CD4-positive, alpha-beta T cell (primary cell): ENCODE measurements at places on chromosomes 6 and 20.

DNA sequence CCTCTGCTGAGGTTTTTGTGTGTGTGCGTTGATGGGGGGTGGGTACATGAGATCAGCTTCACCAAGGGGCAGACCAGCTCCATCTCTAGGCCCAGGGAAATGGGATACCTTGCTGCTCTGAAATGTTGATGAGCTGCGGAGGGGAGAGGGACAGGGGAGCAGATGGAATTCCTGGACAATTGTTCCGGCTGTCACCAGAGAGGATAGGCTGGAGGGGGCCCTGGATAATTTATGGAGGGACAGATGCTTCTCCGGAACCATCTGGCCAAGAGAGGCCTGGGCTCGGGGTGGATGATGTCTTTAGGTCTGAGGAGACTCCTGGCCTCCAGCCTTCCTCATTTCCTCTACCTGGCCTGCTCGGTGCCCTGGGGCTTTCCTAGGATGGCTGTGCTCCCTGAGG is 1.9 kb upstream of the TJAP1 start:
- no peak for DNase-seq

- DNase-seq: no peak
Measured at GRCh38 chr6:3379482-3380060, 77.3 kb downstream of the SLC22A23 start.

GRCh38 chr6:158293122-158293521 is 19.1 kb upstream of the TULP4 start:
- DNase-seq: no peak

DNA sequence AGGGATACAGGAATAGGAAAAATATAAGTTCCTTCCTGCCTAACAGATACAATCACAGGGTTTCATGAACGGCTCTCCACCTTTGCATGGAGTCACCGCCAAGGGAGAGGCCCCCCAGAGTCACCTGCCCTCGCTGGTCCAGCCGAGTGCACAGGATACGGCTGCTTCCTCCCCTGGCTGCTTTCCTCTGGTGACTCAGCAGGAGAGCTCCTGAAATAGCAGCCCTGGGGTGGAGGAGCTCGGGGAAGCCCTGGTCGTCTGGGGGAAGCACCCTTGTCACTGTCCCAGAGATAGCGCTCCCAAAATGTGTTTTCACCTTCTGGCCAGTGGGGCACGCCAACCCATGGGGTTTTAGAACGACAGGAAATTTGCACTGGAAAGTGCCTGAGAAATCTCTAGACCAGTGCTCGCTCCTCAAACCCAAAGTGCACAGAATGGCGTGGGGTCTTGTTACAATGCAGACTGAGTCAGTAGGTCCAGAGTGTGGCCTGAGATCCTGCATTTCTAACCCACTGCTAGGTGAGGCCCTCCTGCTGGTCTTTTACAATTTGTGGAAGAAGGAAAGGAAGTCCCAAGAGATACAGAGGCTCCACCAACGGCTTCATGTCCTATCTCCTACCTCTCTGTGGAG is 35.9 kb upstream of the FAM50B start:
- DNase-seq: peak; percentile 16

- no peak for DNase-seq
Measured at GRCh38 chr6:25035174-25035511, 99.4 kb upstream of the RIPOR2 start.

GRCh38 chr20:50248104-50248641 is 57.5 kb downstream of the CEBPB start:
- no peak for DNase-seq

DNA sequence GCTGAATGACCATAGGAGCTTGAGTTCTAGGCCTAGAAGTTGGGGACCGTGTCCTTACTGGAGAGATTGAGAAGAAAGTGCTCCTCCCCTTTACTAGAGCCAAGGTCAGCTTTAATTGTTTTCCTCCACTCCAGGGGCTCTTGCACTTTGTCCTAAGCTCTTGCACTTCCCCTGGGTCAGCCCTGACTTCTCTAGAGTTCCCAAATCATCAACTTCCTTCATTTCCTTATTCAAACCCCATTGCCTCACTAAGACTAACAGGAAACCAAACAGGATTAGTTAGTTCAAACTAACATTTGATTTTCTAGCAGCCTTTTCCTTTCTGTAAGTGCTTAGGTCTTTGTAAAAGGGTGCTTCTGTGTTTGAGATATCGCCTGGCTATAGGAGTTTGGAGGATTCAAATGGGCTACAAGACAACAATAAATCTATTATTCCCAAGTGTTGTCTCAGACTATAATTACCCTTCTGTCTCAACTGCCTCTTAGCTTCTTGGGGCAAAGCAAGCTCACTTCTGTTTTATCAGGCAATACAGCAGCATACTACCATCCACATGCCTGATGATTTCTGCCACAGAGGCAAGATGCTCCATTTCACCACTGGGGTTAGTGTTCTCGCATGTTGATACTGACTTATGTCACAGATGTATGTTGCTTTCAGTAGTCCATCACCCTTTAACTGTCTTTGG is 12.8 kb upstream of the DTNBP1 start:
- no peak for DNase-seq

- no peak for DNase-seq
Measured at GRCh38 chr6:167079853-167080297, 43.0 kb upstream of the CCR6 start.

- no peak for DNase-seq
Measured at GRCh38 chr6:10000551-10000950, 414.3 kb downstream of the TFAP2A start.

- DNase-seq: no peak
Measured at GRCh38 chr6:169779092-169779815, 27.8 kb downstream of the ERMARD start.

DNA sequence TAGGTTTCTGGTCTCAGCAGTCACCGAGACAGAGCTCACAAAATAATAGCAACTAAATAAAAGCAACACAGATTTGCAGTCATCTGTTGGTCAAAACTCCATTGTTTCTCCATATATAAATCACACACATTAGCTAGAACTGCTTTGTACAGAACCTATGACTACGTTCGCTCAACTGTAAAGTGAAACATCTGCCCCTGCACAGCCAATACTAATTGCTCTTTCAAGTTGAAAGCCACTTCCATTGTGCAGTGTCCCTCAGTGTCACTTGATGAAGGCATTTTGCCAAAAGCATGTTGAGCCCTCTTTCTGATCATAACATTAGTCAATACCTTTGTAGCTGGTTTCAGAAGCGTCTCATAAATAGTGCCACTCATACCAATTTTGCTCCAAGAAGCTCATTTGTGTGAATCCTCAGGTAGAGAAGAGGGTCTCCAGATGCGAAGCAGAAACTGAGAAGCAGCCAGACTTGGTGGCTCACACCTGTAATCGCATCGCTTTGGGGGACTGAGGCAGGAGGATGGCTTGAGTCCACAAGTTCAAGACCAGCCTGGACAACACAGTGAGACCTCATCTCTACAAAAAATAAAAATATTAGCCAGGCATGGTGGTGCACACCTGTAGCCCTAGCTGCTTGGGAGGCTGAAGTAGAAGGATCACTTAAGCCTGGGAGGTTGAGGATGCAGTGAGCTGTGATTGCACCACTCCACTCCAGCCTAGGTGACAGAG is 68.9 kb downstream of the PERP start:
- no peak for DNase-seq

GRCh38 chr20:13930281-13930680 is 60.1 kb downstream of the SEL1L2 start:
- no peak for DNase-seq

DNA sequence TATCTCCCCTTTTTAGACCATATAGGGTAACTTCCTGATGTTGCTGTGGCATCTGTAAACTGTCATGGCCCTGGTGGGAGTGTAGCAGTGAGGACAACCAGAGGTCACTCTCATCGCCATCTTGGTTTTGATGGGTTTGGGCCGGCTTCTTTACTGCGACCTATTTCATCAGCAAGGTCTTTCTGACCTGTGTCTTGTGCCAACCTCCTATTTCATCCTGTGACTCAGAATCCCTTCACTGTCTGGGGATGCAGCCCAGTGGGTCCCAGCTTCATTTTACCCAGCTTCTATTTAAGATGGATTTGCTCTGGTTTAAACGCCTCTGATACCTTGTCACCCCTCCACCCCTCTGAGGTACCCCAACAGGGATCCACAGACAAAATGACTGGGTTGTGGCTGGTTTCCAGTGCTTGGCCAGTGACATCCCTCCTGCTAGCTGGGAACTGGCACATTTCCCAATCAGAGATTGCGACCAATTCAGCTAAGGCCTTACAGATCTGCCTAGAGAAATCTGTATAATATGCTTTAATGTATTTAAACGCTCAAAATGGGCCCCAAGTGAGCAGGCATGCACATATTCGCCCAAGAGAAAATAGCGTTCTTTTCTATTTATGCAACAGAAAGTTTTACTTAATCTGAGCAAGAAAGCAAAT is 315.6 kb upstream of the QKI start:
- DNase-seq: no peak

DNA sequence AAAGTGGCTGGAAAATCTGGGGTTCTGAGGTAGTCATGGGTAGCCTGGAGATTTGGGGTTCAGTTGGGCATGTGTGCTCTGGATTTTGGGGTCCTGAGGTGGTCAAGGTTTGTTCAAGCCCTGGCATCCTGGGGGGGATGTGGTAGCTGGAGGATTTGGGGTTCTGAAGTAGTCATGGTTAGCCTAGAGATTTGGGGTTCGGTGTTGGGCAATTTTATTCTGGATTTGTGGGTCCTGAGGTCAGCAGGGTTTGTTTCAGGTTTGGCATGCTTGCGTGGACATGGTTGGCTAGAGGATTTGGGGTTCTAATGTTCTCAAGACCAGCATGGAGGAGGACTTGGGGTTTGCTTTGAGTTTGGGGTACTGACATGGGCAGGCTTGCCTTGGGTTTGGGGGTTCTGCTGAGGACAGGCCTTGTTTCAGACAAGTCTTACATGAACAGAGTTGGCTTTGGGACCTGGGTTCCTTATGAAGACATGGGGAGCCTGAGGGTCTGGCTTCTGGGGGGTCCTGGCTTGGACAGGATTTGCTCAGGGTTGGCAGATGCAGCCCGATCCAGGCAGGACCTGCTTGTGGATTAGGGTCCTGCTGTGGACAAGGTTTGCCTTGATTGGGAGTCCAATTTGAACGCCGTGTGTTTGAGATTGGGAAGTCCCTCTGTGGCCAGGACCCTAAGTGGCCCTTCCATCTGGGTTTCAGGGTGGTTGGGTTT is 906 bp downstream of the ANKRD60 start:
- no peak for DNase-seq

DNA sequence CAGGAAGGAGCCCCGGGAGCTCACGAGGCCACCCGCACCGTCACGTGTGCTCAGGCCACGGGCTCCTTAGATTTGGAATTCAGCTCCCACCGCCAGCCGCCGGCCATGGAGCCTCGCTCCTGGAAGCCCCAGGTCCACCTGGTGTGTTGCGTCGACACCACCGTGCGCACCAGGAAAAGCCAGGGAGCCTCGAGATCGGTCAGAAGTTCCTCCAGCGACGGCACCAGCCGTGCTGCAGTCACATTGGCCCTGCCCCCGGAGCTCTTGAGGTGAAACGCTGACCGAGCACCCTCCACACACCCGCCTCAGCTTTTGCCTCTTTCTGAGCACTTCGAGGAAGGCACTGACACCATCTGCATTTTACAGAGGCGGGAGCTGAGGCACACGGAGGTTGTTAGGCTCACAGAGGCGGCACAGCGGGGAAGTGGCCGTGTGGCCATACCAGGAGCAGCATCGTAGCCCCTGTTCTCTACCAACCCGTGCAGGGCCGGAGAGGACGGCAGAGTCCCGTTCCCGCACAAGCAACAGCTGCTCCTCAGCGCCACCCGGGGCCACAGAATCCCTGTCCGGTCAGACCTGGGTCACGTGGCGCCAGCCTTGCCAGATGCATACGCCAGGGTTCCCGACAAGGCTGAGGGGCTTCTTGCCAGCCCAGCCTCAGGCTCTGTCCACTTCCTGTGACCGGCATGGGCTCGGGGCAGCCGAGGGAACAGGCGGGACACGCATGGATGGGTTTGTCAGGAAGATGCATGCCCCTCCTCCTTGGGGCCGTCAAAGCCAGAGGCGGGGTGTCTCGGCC is 7.6 kb downstream of the NKAIN4 start:
- DNase-seq: no peak

DNA sequence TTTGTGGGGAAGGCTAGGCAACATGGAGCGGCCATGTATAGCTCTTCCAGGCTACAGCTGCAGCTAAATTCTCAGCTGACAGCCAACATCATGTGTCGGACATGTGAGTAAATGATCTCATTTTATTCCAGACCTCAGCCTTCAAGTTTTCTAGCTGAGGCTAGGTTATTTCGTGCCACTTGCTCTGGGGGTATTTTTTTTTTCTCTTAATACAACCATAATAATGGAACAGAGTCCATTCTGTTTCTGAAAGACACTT is 573.5 kb downstream of the CD109 start:
- no peak for DNase-seq

DNA sequence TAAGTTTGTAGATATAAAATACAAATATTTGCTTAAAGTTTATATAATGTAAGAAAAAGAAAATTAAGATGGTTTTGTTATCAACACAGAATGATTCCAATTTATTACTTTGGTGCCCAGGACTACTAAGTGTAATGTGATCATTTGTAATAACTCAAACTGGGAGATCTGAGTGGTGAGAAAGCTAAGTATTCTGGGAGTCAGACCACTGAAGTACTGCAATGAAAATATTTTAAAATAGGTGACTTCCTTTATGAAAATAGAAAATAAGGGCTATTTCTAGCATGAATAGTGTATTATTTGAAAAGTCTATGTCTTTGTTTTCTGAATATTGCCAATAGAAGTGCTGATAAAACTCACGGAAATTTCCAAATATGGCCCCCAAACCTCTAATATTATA is 305.6 kb upstream of the MAN1A1 start:
- DNase-seq: no peak

DNA sequence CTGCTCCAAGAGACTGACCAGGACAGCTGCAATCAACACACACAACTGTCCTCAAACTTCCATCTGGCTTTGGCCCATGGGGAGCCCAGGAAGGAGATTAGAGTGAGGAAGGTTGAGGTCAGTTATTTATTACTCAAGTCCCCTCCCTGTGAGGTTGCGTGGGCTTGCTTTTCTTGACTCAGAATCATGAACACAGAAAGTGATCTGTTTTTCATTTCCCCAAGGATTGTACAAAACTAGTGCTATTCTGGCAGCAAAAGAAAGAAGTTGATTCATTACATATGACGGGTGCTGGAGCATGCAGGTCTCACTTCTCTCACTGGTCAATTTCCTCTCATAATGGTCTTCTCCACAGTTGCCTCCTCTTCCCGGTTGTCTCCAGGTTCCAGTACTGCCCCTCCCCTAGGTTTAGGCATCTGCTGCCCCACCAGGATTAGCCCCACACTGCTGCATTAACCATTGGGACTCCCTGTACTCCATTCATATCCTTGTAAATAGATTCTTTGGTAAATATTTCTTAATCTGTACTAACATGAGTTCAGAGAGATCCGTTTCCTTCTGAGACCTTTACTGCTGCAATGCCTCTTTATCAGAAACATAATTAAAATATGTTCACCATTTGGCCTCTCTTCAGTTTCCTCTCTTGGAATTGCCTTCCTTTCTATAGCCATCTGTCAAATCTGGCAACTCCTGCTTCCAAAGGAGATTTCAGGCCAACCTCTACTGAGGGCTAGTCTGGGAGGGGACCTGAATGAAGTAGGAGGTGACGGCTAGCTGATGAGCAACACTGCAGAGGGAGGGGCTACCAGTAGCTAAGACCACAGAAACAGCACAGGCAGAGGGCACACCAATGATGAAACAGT is 888.8 kb downstream of the QKI start:
- no peak for DNase-seq

- no peak for DNase-seq
Measured at GRCh38 chr20:15700147-15700765, 873.0 kb downstream of the KIF16B start.
